ENCODE measurements at places on chromosomes 11 and 22.
A peak's percentile ranks its signal among the peaks of the same experiment; 100 is the strongest.

GRCh38 chr22:43238526-43239006, 51.6 kb upstream of the TTLL12 start:
- DNase-seq = no peak

- no peak for DNase-seq
Observed at GRCh38 chr22:33555814-33556522, 364.3 kb downstream of the LARGE1 start.

- DNase-seq = no peak
Observed at GRCh38 chr11:92460213-92460612, 235.6 kb downstream of the FAT3 start.

DNA sequence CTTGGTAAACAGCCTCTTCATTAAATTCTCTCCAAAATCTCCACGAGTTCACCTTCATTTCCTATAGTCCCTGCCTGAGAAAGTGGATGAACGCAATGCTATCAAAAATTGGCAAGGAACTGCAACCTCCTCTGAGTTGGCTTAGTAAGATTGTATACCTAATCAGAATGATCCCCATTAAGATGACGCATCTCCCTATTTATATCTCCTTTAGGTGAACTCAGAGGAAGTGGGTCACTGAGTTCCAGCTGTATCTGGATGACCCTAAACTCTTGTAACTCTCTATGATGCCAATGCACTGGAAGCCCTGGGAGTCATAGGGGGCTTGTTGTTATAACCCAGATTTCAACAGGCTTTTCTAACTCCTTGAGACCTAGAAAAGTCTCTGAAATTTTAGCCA, 48.2 kb downstream of the OR10A6 start:
- DNase-seq = no peak

DNA sequence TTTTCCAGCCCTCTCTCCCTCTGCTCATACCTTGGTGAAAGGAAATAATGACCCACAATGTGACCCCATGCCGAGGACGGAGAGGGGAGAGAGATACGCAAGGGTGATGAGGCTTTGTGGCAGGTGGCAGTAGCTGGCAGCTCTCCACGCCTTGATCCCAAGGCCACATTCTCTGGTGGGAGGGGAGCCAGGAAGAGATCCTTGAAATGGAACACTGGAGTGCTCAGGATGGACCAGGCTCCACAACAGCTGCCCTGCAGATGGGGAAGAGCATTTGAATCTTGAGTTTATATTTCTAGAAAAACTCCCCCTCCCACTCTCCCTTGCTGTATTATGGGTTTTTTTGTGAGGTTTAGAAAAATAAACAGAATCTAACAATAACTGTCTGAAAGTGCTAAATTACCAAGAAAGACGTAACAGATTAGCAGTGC, 61.6 kb upstream of the CDON start:
- no peak for DNase-seq

DNA sequence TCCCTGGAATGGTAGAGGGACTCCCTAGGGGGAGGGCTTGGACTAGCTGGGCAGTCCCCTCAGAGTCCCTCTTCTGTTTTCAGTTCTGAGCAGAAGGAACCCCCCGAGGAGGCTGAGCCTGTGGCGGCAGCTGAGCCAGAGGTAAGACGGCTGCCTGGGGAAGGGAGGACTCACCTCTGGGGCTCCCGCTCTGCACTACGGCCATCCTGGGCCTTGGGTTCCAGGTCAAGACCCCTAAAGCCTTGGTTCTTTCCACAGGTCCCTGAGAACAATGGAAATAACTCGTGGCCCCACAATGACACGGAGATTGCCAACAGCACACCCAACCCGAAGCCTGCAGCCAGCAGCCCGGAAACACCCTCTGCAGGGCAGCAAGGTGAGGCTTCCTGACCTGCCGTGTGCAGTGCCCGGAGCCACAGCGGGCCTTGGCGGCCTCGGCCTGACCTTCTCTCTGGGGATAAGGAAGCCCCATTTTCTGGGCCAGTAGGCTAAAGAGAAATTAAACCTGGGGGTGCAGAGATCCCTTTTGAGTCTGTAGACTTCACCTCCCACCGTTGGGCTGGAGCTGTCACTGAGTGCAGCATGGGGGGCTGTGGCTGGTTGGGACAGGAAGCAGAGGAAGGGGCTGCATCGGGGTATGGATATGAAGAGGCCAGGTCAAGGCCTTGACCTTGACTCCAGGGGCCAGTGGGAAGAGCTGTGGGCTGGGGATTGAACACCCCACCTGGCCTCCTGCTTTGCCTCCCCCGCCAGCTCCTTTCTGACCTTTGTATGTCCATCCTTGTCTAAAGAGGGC, 15.0 kb downstream of the INCENP start:
- no peak for DNase-seq

- peak; percentile 62 for DNase-seq
Observed at GRCh38 chr22:23216461-23217170, 36.3 kb downstream of the BCR start.

DNA sequence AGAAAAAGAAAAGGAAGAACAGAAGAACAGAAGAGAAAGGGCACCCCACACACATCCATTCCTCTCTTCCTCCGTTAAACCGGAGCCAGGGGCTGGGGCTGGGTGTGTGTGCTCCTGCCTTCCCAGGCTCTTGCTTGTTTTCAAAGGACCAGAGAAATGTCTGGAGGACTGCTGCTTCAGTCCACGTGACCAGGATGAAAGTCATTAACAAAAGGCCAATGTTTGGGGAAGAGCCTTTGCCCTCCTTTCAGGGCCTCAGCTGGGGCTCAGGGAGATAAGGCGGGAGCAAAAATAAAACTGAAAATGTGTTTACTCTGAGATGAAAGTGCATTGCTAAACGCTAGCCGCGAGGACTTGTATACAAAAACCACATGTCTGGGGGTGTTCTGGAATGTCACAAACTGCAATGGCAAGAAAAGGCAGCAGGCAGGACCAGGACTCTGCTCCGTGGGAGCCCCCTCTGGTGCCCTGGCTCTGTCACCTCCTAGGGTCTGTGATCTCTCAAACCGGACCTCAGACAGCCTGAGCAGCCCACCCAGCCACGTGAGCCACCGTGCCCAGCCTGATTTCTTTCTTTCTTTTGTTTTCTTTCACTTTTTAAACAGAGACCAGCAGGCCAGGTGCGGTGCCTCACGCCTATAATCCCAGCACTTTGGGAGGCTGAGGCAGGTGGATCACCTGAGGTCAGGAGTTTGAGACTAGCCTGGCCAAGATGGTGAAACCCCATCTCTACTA, 31.6 kb upstream of the MYH9 start:
- no peak for DNase-seq

DNA sequence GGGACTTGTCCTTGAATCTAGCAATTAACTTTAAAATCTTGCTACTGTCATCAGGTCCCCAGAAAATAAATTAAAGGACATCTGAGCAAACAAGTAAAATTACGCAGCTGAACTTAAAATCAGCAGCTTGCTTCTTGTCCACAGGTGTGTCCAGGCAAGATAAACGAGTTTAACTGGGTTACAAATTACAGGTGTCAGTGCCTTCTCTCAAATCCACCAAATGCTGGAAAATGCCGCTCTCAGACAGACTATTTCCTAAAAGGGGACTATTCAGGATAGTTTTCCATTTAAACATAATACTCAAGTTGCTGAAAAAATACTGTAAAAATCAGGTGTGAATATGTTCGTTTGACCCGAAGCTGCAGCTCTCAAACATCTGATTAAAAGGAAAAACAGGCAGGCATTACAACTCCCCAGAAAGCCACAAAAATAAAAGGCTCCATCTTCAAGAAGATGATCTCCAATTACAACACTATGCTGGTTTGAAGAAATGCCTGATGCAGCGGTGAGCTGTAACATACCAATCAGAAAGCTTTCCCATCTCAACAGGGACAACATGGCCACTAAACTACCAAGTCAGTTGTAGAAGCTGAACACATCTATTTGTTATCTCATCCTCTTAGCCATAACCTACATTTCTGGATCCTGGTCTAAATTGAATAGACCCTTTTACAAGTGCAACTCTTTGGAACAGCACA, 82.1 kb downstream of the CADM1 start:
- no peak for DNase-seq

DNA sequence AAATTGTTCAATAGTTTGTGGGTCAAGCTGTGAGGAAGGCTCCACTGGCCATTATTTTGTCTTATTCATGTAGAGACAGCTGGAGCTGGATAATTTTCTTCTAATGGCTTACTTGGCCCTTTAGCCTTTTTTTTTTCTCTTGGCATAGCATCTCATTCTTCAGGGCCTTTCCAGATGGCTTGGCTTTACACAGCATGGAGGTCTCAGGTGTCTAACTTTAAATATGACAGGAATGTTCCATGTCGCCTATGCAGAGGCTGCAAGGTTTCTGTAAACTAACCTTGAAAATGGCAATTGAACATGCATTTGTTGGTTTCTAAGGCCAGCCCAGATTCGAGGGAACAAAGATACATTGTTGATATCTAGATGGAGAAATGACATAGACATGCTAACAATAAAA, 247.9 kb upstream of the CNTN5 start:
- no peak for DNase-seq

DNA sequence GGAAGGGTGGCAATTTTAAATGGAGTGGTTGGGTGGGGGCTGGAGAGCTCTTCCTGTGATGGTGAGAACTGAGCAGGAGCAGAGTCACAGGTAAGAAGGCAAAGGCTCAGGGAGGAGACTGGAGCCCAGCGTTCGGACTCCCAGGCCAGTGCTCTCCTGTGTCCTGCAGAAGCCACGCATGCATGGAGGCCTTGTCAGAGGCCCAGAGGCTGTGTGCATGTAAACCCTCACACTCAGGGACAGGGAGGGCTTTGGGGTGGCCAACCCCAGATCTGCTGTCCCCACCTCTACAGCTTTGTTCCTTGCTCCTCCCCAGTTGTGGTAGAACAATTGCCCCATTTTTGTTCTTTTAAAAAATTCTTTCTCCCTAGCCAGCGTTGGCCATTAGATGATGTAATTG, 130.4 kb upstream of the PARVA start:
- DNase-seq = no peak

DNA sequence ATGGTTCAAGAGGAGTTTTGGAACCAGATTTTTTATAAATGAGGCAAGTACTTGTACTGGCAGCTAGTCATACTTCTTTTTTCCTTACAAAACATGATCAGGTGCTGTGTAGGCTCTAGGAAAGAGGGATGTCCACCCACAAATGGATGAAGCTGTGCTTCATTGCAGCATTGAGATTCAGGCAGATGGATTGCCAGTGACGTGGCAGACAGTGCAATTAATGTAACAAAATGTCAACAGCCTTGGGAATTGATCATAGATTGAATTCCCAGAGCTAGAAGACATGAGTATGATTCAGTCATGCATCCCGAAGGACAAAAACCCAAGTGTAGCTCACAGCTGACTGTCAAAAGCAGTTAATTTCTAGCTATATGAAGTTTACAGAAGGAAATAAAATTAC, 99.2 kb upstream of the RASSF10 start:
- no peak for DNase-seq

- no peak for DNase-seq
Observed at GRCh38 chr22:22130953-22131608, 113.5 kb upstream of the VPREB1 start.

- DNase-seq = no peak
Observed at GRCh38 chr11:33753304-33753967, 17.2 kb upstream of the CD59 start.

- DNase-seq = no peak
Observed at GRCh38 chr22:23074451-23074850, 4.1 kb downstream of the GNAZ start.

- peak; percentile 29 for DNase-seq
Observed at GRCh38 chr22:37273126-37273845, 9.0 kb upstream of the CYTH4 start.

- DNase-seq = peak; percentile 33
Observed at GRCh38 chr11:11171854-11172253, 181.2 kb downstream of the CSNK2A3 start.

DNA sequence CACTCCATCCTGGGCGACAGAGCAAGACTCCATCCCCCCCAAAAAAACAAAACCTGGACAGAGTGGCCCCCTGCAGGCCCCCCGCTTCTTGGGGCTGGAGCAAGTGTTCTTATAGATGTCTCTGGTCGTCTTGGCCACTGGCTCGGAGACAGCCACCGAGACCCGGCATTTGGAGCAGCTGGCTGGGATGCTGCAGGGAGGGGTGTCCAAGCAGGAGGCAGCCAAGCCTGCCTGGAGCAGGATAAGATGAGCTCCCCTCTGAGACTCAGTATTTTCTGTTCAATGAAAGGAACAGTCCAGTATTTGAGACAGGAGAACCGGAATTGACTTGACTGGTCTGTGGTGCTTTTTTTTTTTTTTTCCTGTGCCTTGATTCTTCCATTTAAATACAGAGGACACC, 44.5 kb downstream of the BCR start:
- DNase-seq = no peak

DNA sequence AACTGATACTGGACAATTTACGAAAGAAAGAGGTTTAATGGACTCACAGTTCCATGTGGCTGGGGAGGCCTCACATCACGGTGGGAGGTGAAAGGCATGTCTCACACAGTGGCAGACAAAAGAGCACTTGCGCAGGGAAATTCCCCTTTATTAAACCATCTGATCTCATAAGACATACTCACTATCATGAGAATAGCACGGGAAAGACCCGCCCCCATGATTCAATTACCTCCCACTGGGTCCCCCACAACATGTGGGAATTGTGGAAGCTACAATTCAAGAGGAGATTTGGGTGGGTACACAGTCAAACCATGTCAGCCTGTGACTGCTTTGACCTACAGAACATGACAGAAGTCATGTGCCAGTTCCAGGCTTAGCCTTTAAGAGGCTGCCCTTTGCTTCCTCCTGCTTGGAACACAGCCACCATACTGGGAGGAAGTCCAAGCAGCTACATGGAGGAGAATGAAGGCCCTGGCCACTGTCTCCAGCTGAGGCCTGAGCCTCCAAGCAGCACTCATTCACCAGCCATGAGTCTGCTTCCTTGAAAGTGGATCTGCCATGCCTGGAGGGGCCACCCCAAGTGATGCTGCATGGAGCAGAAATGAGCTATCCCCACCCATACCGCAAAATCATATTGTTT, 10.9 kb upstream of the GAL start:
- no peak for DNase-seq

GRCh38 chr22:38921120-38921519, 36.3 kb upstream of the APOBEC3A start:
- no peak for DNase-seq

- no peak for DNase-seq
Observed at GRCh38 chr22:23204541-23205157, 24.3 kb downstream of the BCR start.
